Stimulated activated CD4-positive, alpha-beta T cell treated with anti-CD3 and anti-CD28 coated beads, TNF-alpha, amount 100 ng/mL, for 24 hours (primary cell): ENCODE measurements at places on chromosomes 2 and 18.

DNA sequence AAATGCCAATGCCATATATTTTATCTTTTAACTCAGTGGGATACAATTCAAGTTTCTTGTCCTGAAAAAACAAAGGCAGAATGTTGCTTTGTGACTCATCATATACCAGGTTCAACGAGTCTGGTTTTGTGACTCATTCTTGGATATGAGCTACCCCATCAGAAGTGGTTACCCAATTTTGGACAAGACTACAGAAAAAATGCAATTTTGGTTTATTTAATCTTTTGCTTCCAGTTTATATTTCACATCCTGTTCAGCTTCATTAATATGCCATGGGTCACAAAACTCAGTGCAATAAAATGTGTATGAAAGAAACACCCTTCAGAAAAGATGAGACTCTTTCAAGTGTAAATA lies 25.0 kb downstream of the FN1 start:
- no peak for DNase-seq

GRCh38 chr18:37578886-37579513 lies 13.4 kb upstream of the CELF4 start:
- no peak for DNase-seq

DNA sequence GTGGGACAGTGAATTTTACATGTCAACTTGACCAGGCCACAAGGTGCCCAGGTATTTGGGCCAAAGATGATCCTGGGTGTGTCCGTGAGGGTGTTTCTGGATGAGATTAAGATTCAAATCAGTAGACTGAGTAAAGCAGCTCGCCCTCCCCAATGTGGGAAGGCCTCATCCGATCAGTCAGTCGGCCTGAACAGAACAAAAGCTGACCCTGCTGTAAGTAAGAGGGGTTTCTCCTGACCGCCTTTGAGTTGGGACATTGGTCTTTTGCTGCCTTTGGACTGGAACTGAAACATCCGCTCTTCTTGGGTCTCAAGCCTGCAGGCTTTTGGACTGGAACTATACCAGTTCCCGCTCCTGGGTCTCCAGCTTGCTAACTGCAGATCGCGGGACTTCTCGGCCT lies 233.3 kb downstream of the KLHL29 start:
- no peak for DNase-seq

- no peak for DNase-seq
Measured at GRCh38 chr2:55581435-55581834, 36.0 kb downstream of the PPP4R3B start.

GRCh38 chr2:162114271-162114670 lies 37.8 kb downstream of the GCG start:
- DNase-seq = no peak

DNA sequence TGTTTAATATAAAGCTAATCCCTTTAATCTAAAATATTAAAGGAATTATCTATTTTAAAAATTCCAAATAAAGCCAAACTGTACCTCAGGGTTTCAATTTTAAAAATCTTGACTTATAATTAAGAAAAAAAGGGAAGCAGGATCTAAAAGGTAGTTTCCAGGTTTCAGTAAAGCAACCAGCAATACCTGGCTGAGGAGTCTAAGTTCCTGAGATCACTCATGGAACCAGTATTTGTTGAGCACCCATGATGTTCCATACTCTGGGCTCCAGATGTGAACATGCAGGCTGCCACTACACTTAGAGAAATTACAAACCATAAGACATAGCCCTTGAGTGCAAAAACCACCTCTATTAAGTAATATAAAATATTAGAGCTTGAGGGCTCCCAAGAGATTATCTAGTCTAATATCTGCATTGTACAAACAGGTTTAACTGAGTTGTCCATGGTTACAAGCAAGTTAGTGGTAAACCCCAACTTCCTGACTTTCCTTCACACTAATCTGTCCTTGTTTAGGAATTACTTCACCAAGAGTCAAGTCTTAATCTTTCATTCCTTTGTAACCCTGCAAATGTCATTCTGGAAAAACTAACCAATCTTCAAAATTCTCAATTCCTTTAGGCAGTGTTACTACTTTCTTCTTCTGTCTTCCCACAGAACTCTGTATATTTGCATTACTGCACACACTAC lies 49.2 kb downstream of the CLASP1 start:
- no peak for DNase-seq

GRCh38 chr2:199962203-199962602 lies 6.8 kb downstream of the MAIP1 start:
- no peak for DNase-seq

DNA sequence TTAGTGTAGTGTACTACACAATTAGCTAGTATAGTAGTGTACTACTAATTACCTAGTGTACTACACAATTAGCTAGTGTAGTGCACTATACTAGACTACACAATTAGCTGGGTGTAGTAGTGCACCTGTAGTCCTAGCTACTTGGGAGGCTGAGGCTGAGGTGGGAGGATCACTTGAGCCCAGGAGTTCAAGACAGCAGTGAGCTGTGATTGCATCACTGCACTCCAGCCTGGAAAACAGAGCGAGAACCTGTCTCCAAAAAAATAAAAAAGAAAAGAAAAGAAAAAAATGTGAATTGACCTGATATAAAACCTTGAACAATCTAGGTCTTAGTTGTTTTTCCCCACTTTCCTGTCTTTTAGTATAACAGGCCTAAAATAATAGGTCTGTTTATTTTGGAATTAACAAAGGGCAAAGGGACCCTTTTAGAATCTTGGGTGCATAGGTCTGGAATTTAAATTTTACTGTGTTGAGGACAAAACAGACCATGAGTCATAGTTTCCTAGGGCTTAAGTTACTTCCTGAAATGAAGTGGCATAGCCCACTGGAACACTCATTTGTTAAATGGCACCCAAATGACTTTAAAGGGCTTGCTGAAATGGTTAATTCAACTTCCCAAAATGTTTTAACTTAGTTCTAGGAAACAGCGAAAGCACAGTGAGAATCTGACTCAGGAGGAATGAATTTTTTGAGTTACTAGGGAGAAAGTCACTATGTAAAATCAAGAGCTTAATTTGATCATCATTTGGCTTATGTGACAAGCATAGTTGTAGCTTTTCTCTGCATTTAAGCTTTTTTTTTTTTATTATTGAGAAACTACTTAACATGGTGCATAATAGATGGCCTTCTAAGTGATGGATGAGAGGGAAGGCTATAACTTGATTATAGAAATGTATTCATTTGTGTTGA lies 50.7 kb upstream of the ARL5A start:
- DNase-seq = no peak

DNA sequence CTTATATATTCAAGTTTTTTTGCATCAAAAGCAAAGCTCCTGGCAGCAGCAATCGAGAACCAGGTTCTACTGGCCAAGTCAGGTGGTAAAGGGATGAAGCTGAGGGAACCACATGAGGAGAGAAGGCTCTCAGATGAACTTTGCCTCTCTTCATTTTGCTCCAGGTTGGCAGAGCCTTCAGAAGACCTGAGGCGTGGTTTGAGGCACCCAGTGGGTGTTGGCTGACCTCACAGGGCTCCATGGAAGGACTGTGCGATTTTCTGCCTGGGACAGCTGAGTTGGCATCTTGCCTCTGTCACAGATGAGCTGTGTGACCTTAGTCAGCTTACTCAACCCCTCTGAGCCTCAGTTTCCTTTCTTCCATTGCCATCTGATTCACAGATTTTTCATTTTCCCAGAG lies 89.0 kb downstream of the INSIG2 start:
- DNase-seq = no peak

- DNase-seq = no peak
Measured at GRCh38 chr2:39481611-39482010, 44.5 kb upstream of the MAP4K3 start.

- DNase-seq = no peak
Measured at GRCh38 chr2:168375195-168375798, 80.8 kb upstream of the CERS6 start.

DNA sequence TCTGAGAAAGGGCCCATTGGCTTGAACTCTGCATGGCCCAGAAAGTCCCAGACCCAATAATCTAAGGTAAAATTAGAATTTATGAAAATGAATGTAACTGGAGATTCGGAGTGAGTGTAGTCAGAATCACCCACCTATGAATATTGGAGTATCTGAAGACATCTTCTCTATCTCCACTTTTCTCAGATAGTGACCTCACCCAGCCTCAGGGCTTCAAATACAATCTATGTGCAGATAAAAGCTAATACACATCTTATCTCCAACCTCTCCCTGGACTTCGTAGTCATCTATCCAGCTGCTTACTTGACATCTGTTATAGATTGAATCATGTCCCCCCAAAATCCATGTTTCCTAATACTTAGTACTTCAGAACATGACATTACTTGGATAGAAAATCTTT lies 263.2 kb downstream of the RAD51AP2 start:
- DNase-seq = no peak

DNA sequence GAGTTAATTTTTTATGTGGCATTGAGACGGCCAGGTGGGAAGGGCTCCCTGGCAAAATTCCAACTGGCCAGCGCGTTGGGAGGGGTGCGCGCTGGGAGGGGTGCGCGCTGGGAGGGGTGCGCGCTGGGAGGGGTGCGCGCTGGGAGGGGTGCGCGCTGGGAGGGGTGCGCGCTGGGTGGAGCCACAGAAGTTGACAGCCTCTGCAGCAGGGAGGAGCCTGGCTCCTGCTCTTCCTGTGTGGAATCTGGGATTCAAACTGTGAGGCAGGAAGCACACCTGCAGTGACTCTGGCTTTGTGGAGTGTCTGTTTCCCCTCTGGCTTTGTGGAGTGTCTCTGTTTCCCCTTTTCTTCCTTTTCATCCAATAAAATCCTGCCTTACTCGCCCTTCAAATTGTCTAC lies 147.9 kb upstream of the CBLN2 start:
- no peak for DNase-seq

GRCh38 chr18:3044931-3045698 lies 32.2 kb upstream of the LPIN2 start:
- DNase-seq = no peak

- no peak for DNase-seq
Measured at GRCh38 chr2:175518206-175518605, 336.7 kb upstream of the ATP5MC3 start.

- DNase-seq = no peak
Measured at GRCh38 chr2:126707941-126708340, 52.0 kb downstream of the GYPC start.

GRCh38 chr2:42843611-42844010 lies 51.2 kb upstream of the HAAO start:
- no peak for DNase-seq
